ENCODE measurements at places on chromosomes 1 and 21.

DNA sequence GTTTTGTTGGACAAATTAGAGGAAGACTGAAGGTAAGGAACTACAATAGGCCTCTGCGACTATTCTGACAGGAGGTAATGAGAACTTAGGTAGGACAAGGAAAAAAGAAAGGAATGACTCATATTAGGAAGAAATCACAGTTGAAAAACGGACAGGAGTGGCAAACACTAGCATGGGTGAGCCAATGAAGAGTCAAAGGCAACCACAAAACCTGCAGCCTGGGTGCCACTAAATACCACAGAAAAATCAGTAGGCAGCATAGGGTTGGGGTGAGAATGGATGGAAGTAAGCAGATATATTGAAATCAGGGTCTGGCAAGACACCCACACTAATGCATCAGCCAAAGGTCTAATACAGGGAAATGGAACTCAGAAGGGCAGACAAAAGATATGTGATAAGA, 10.0 kb downstream of the RBM34 start:
- DNase-seq: no peak

DNA sequence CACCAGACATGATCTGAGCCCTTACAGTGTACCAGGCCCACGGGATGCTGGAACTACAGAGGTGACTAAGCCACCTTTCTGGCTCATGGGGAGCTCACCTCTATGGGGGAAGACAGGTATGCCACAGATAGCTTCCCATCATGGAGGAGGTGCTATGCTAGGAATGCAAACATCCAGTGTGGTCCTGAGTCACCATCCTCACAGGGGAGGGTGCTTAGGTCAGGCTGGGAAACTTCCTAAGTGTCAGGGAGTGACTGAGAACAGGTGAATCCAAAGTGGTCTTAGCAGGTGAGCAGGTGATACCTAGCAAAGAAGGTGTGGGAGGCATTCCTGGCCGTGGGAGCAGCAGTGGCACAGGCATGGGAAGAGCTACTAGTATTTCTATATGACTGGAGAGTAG, 8.6 kb upstream of the RASSF5 start:
- DNase-seq: no peak

GRCh38 chr1:85587841-85588240, 7.3 kb downstream of the CCN1 start:
- no peak for DNase-seq

GRCh38 chr1:8678673-8679394, 138.6 kb downstream of the RERE start:
- no peak for DNase-seq

DNA sequence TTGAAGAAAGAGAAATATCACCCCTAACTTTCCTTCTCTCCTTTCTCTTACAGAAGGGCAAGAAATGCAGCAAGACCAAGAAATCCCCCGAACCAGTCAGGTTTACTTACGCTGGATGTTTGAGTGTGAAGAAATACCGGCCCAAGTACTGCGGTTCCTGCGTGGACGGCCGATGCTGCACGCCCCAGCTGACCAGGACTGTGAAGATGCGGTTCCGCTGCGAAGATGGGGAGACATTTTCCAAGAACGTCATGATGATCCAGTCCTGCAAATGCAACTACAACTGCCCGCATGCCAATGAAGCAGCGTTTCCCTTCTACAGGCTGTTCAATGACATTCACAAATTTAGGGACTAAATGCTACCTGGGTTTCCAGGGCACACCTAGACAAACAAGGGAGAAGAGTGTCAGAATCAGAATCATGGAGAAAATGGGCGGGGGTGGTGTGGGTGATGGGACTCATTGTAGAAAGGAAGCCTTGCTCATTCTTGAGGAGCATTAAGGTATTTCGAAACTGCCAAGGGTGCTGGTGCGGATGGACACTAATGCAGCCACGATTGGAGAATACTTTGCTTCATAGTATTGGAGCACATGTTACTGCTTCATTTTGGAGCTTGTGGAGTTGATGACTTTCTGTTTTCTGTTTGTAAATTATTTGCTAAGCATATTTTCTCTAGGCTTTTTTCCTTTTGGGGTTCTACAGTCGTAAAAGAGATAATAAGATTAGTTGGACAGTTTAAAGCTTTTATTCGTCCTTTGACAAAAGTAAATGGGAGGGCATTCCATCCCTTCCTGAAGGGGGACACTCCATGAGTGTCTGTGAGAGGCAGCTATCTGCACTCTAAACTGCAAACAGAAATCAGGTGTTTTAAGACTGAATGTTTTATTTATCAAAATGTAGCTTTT, 2.4 kb downstream of the CCN1 start:
- no peak for DNase-seq

GRCh38 chr1:169049258-169049938, 57.1 kb upstream of the ATP1B1 start:
- no peak for DNase-seq

GRCh38 chr1:30194741-30195423, 528.5 kb downstream of the MATN1 start:
- DNase-seq: no peak

- no peak for DNase-seq
Observed at GRCh38 chr1:54324251-54325140, 81.7 kb downstream of the SSBP3 start.

DNA sequence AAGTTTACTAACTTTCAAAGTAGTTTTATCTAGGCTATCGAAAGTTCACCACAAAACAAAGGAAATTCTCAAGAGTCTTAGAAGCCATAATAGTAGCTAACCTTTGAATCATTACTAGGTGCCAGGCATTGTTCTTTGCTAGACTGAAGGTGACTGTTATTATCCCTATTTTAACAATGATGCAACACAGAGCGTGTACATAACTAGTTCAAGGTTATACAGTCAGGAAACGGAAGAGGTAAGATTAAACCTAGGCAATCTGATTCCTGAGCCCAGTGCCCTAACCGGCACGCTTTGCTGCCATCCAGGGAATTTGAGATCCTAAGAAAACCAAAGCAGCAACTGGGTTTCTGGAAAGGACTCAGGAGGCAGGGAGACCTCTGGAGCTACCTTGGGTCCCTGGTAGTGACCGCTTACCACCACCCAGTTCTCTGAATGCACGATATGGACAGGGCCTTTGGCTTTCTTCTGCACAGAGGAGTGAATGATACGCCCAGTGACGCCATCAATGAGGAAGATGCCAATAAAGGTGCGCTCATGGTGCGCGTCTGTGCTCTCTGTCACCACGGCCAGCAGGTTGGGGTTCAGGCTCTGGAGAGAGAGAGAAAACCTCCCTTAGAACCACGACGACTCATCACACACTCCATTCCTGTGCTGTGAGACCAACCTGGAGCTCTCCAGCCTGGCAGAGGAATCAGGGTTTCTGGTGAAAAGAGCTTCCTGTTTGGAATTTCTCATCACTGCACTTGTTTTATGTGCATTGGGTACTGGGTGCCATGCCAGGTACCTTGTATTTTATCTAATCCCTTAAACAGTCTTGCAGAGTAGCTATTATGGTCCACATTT, 13.1 kb upstream of the UBR4 start:
- no peak for DNase-seq

DNA sequence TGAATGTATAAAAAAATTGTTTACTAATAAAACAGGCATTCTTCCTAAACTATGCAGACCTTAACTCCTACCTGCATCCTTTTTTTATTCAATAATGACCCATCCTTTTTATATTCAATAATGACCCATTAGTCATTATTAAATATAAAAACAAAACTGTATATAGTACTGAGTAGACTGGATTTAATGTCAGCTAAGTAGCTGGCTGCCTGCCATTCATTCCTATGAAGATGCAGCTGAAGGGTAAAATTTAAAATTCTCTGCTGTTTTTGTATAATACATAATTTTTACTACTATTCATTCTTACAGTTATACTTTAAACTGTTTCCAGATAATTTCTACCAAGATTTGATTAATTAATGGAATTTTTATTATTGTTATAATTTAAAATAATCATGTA, 79.3 kb downstream of the DENND1B start:
- no peak for DNase-seq

DNA sequence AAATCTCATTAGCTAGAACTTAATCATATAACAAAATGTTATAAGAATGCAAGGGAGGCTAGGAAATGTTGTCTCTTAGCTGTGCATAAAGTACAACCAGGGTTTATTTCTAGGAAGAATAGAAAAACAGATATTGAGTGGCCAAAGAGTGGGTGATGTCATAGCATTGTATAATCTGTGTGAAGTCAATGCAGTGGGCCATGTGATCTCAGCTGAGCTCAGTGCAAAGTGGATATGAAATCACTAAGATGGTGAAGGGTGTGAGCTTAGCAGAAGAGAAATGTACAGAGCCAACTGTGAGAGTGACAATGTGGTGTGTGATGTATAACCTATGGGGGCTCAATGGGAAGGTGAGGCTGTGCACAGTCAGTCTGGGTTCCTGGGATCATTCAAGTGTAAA, 29.7 kb upstream of the DUSP23 start:
- DNase-seq: no peak

- no peak for DNase-seq
Observed at GRCh38 chr1:241716915-241717656, 65.0 kb downstream of the WDR64 start.

DNA sequence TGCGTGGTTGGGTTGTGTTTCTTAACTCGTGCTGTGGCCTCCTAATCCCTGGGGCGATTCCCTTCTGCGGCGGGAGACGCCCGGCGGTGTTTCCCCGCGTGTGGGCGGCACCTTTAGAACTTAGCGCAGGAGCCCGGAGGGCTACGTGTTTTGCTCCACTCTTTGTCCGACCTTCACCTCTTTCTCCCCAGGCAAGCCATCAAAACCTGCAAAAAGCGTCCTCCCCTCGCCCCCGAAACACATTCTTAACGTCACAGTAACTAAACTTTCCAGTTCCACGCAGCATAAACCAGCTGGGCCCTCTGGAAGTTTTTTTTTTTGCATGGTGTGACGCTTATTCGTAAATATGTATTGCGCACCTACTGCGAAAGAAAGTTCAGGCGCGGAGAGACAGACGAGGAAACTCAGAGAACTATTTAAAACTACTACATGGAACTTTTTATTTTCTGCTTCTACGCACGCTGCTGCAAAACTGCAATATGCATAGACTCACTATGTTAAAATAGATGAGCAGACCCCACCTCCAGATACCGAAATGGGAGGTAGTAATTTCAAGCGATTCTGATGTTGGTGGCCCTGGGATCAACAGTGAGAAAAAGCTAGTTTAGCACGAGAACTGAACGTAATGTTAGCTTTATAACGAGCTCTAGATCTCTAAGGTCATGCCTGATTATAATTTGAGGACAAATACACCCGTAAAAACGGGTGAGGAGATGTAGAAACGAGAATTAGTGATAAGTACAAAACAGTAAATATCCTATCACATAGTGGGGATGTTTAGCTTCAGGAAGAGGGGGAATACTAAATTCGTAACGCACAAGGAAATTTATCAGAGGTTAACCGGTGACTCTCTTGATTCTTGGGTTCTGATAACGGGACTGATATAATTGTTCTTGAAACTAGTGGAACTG, 920 bp downstream of the MTR start:
- DNase-seq: no peak

GRCh38 chr1:151762941-151763921, at the start of gene MRPL9:
MRPL9 (minus strand) TSS chr1:151763496; CDS start chr1:151763479, 17 bp downstream.
- peak; percentile 66 for DNase-seq

DNA sequence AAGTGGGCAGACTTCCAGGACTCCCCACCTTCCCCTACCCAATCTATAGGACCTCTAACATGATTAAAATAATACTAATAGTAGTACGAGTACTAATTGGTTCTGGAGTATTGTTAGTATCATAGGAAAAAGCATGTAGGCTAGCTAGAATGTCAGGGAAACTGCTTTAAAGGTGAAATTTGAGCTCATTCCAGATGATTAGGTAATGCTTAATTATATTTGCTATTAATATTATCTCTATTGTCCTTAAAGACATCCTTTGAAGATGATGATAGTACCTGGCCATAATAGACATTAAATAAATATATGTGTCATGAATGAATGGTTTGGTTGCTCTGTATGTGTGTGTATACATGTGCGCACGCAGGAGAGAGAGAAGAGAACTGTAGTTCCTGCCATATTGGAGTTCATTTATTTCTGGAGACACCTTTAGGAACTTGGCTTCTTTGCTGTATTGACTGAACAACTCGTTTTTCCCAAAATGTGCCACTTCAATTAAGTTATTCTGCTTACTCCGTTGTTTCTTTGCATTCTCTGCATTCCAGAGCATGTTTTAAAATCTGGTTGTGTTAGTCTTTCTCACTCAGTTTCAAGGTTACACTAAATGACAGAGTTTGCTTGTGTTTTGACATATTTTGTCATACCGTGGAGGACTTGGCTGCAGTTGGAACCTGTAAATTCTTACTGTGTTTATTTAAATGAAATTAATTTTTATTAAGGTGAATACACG, 117.1 kb downstream of the OSBPL9 start:
- DNase-seq: no peak

DNA sequence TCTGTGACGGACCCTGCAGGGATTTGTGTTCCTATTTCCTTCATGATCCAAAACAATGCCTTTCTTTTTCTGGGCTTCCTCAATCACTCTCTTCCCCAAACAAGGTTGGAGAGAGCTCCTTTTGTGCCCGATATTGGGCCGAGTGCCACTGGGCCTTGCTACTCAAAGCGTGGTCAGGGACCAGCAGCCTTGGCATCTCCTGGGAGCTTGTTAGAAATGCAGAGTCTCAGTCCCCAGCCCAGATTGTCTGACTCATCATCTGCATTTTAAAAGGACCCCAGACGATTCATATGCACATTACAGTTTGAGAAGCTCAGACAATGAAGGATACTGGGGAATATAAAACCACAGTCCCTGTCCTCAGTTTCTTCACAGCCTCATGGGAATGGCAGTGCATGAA, 19.9 kb downstream of the ADORA1 start:
- DNase-seq: no peak

DNA sequence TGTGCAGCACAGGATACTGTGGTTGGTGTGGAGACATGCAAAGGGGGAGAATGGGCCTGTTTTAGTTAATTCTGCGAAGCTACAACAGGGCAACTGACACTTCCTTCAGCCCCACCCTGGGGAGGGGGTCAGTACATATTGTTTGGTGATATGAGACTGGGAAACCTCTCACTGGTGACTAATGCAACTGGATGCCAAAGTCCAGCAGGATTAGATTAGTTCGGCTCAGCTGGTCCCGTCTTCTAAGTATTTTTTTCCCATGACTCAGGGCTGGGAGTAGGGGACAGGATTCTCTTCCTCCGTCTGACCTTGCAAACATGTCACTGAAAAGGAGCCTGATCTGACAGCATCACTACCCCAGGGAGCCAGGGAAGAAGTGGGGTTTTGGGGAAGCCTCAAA, 43.0 kb downstream of the PLXNA2 start:
- DNase-seq: no peak

GRCh38 chr1:11272544-11272831, 510 bp upstream of the UBIAD1 start:
- no peak for DNase-seq

- DNase-seq: no peak
Observed at GRCh38 chr1:30864681-30865080, 43.9 kb downstream of the SDC3 start.

- DNase-seq: no peak
Observed at GRCh38 chr21:46126309-46127238, 28.7 kb downstream of the COL6A2 start.

- no peak for DNase-seq
Observed at GRCh38 chr21:42621819-42622177, 31.6 kb upstream of the PDE9A start.

- no peak for DNase-seq
Observed at GRCh38 chr21:36830100-36830499, 131.2 kb downstream of the SIM2 start.
